ENCODE measurements at places on chromosomes 12 and 14.

DNA sequence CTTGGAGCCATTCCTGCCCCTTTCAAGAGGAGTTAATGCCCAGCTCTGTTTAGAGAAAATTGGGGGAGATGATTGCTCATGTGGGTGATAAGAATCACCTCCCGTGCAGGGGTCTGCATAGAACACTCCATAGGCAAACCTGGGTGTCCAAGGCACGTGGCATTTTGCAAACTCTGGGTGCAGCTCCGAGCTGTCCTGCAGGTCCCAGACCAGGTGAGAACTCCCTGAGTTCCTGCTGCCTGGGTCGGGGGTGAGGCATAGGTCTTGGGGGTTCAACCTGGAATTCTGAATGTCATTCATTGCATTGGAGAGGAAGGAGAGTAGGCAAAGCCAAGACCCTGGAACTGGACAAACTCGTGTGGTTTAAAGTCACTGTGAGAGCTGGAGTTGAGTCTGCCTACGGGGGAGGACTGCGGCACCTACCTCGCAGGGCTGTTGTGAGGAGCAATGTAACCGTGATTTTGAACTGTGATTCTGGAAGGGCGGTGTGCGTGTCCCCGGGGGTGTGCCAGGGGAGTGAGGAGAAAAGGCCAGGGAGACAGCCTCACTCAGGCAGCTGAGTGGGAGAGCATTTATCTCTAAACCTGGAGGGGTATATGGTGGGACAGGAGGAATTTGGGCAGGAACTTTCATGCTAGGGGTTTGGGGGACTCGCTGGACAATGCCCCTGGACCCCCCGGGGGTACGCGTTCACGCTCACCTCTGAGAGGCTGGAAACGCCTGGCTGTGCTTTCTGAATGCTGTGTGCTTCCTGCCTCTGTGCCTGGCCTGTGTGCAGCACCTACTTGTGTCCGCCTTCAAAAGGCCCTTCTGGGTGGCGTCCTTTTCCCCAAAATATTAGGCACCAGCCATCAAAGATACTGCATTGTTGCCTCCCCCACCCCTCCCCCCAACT, 30.4 kb downstream of the MEG3 start:
- DNase-seq: no peak

GRCh38 chr12:7042842-7043241, 17.7 kb upstream of the C1S start:
- DNase-seq: no peak

GRCh38 chr14:34461334-34462131, 507 bp downstream of the SPTSSA start:
- DNase-seq: no peak

- no peak for DNase-seq
Observed at GRCh38 chr12:93111773-93112172, 182.7 kb upstream of the EEA1 start.

DNA sequence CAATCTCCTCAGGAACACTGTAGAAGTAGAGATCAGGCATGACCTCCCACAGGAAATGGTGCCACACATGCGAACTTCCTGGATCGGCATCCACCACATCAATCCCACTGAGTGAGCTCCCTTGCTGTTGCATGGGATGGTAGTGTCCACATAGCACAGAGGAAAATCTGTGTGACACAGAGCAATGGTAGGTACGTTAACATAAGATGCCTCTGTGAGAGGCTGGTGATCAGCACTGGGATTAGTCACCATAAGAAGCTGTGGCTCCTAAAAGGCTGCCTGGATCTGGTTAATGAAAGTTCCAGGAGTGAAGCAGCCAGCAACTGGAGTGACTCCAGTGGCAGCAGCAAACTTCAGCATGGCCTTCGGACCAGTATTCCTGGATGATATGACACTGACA, 21.8 kb downstream of the WDHD1 start:
- DNase-seq: no peak

DNA sequence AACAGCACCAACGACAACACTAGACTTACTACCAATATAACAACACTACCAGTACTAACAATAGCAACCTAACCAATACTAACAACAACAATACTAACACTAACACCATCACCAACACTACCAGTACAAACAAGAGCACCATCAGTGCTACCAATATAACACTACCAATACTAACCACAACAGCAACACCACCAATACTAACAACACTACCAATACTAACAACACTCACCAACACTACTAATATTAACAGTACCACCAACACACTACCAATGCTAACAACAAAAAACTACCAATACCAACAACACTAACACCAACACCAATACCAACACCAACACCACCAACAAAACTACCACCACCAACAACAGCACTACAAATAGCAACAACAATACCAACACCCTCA, 25.1 kb downstream of the PTGER2 start:
- no peak for DNase-seq

DNA sequence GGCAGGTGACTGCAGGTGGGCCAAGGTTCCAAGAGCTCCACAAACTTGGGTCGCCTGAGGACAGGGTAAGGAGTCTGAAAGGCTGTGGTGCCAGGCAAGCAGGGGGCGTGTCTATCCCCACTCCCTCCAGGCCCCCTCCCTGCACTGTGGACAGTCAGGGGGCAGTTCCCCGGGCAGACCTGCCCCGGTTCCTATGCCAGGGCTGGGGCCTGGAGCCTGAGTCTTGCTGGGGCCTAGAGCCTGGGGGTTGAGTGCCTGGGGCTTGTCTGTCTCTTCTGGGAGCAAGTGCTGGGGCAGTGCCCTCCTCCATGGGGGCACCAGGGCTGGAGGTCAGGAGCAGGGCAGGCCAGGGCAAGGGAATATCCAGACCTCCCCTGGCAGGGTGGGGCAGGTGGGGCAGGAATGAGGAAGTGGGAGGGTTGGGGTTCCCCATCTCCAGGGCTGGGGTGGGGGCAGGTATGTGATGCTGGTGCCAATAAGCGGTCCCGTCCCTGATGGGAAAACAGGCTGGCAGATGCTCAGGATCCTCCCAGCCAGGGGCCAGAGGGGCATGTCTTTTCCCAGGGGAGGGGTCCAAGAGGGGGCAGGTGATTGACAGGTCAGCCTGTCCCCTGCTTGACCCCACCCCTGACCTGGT, 11.9 kb upstream of the TNFAIP2 start:
- no peak for DNase-seq

GRCh38 chr14:39433452-39433813, 1.2 kb upstream of the FBXO33 start:
- DNase-seq: no peak

DNA sequence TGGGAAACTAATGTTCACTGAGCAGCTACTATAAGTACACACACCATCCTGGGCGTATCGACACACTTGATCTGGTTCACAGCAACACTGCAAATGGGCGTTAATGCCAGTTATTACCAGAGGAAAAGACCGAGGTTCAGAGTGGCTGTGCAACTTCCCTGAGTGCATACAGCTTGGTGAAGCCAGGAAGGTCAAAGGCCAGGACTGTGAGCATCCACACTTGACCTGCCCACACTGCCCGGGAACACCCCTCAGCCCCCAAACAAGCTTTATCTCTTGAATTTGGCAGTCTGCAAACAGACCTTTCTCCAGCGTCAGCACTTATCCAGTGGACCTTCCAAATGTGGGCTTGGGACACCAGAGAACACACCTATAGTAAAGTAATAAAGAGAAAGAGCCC, 312.6 kb downstream of the BCL11B start:
- no peak for DNase-seq

DNA sequence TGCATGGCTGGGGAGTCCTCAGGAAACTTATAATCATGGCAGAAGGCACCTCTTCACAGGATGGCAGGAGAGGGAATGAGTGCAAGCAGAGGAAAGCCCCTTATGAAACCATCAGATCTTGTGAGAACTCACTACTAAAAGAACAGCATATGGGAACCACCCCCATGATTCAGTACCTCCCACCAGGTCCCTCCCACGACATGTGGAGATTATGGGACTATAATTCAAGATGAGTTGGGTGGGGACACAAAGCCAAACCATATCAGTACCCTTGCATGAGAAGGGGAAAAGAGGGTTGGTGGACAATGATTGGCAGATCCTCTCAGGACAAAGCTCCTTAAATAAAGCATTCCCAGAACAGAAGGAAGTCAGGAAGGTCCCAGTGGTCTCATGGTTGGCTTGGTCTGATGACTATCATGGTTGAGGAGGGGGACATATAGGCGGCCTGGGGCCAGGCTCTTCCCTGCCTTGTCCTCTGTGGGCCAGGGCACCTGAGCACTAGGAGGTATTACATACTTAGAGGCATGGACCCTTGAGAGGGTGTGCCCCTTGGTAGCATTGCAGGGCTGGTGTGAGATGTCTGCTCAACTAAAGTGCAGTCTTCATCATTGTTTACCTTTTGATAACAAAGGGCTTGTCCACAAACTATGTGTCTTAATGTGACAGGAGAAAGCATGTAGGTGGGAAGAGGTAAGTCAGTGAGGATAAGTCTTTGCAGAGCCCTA, 22.2 kb downstream of the HSD17B6 start:
- no peak for DNase-seq

DNA sequence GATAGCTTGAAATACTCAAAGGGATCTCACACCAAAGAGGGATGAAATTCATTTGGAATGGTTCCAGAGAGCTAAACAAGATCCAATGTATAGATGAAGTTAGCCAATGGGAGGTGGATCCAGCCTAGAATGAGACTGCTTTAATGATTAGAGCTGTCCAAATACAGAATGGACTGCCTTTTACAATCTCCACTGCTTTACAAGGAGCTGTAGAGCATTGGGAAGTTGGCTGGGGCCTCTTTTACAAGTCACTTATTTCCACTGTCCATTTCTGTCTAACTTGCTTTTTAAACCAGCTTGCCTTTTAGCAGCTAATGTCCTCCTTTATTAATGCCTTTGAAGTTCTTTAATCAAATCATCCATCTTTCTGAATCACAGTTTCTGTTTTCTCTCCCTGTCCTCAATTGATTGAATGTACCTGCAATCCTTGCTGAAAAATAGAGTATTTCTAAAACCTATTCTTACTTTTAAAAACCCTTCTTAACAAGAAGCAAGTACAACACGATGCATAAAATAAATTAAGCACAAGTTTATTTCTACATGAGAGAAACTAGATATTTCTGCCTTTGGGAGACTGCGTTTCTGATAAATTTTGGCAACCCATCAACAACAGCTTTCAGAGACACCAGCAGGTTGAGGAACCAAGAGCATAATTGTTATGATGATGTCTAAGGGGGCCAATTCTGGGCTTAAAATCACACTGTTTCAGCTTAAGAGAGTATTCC, 3.4 kb upstream of the ATP2A2 start:
- no peak for DNase-seq

- DNase-seq: no peak
Observed at GRCh38 chr14:39857376-39858055, 425.3 kb upstream of the FBXO33 start.

DNA sequence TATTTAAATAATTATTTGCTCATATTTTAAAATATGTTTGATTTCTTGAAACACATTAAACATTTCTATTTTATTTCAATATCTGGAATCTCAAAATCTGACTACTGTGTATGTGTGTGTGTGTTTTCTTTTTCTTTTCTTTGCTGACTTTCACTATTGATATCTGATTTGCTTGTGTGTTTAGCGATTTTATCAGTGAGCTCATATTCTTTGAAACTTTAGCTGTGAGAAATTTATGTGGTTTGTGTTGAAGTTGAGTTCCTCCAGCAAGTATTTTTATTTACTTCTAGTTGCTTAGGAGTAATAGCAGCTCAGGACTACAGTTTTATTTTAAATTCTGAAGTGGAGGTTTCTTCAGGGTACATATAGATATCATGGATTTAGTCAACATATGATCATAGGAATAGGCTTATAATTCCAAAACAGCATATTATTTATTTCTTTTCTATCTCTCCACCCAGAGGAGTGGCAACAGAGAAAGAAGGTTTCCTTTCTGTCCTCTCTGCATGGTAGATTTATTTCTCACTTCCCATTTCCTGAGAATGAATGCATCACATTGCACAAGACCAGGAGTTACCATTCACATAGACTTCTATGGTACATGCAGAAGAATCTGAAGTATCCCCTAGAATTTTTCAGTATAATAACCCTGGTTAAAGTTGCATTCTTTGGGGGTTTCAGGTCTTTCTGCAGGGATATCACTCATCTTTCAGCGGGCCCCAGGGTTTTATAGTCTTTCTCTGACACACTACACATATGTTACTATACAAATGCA, 60.5 kb downstream of the PTPRQ start:
- no peak for DNase-seq

DNA sequence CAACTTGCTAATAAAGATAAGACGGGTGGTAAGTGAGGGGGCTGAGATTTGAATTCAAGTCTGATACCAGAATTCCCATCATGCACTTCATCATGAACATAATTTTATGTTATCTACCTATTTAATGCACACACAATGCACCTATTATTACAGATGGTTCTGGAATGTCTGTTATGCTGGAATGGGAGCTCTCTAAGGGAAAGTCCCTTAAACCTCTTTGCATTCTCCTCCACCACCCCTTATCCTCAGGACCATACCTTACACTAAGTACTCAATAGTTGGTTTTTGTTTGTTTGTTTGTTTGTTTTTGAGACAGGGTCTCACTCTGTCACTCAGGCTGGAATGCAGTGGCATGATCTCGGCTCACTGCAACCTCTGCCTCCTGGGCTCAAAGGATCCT, 7.0 kb upstream of the MSI1 start:
- DNase-seq: no peak

- DNase-seq: no peak
Observed at GRCh38 chr12:130192642-130193345, 30.5 kb downstream of the FZD10 start.

DNA sequence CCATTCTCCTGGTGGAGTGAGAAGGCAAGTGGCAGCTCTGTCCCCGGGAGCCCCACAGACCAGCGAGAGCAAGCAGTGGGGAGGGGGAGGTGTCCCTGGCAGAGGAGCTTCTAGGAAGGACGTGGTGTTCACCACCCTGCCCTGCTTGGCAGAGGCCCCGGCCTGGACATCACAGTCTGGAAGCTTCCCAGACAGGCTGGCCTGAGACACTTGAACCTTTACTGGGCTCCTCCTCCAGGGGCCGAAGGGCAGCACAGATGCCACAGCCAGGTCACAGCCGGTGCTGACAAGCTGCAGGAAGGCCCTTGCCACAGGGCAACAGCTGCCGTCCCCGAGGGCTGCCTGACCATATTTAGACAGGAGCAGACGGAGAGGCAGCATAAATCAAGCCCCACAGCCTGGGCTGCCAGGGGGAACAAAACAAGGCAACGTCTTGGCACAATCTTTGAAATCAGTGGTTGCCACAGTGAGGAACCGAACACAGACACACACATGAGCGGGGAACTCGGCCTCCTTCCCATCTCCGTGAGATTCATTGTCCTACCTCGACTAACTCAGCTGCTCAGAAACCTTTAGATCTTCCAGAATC, 28.5 kb downstream of the PRIMA1 start:
- DNase-seq: no peak

DNA sequence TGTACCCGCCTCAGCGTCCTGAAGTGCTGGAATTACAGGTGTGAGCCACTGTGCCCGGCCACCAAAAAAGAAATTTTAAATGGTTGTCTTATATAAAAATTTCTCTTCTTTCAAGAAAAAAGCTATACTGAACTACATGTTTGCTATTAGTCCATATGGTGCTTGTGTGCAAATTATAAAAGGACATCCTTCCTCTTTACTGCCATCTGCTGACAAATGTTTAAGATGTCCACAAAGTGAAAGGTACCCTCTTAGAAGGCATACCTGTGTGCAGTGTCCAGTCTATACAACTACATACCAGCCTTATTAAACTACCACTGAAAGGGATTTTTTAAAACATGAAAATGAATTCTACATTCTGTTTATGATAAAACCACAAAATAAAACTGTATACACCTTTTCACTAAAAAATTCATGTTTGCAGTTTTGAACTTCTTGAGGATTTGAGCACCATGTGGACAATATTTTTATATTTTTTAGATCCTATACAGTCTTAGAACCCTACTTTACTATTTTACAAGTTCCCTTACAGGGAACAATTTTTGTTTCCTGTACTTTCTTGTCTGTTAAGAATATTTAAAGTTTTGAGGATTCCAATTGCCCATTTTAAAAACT, 32.8 kb upstream of the TOMM20L start:
- DNase-seq: peak; percentile 5

- DNase-seq: no peak
Observed at GRCh38 chr12:28369483-28369882, 179.2 kb downstream of the CCDC91 start.
